ENCODE measurements at places on chromosomes 3 and 15.

GRCh38 chr15:67755264-67755663 lies 70.0 kb upstream of the SKOR1 start:
- DNase-seq, result no peak

GRCh38 chr15:27094235-27094634 lies 123.3 kb downstream of the GABRG3 start:
- no peak for DNase-seq

- no peak for DNase-seq
Measured at GRCh38 chr3:113654851-113655250, 41.6 kb downstream of the USF3 start.

DNA sequence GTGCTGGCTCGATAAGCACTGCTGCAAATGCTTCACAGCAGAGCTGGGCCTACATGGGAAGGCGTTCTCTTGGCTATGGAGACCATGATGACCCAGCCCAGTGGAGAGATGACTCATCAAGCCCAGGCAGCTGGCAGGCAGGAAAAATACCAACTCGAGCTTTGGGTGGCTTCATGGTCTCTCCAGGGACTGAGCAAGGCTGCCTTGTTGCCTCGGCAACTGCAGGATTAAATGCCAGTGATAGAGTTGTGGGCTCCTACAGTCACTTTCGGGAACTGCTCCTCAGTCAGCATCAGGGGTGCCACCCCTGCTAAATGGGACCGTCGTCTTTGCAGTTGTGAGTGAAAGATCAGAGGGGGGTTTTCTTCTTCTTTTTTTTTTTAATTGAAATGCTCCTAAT lies 54.6 kb upstream of the MYZAP start:
- DNase-seq, result peak; percentile 81

DNA sequence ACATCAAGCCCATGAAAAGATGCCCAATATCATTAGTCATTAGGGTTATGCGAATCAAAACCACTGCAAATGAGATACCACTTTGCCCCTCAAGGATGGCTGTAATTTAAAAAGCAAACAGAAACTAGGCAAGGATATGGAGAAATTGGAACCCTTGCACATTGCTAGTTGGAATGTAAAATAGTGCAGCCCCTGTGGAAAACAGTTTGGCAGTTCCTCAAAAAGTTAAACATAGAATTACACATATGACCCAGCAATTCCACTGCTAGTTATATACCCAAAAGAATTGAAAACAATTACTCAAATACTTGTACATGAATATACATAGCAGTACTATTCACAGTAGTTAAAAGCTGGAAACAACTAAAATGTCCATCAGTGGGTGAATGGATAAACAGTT lies 186.8 kb upstream of the CGNL1 start:
- no peak for DNase-seq

DNA sequence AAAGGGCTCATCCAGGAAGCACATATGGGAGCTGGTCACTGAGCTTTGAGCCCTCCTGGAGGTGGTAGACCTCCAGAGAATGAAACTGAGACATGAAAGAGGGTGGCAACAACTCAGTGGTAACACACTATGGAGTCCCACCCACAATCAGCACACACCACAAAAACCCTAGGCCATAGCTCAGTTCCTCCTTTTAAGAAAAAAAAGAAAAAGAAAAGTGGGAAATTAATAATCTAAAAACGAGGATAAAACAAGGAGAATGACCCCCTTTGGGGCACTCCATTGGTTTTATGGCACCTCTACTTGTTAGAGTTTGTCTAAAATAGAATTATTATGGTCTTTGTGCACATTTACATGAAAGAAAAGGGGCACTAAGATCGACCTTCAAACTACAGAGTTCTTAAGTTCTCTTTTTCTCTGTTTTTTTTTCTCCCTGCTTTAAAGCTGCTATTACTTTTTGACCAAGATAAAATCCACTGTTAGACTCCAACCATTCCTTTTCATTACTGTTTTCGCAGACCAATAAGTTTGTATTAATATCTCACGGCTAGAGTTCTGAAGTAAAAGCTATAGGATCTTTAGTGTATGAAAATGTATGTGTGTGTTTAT lies 40.2 kb upstream of the ZBTB20 start:
- DNase-seq, result no peak

DNA sequence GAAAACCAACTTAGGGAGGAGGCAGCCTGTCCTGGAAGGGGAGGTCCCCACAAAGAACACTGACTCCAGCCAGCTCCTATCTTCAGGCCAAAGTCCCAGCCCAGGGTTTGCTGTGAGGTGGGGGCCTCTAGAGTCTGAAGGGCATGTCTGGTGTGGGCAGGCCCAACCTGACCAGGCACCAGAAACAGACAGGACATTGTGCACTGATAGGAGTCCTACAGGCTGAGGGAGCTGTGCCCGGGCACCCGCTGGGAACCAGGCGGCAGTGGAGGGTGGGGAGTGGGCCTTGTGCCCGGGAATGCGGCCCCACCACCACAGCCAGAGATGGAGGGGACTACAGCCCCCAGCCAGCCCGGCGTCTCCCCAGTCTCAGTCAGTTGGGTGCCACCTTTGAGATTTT lies 161.4 kb downstream of the WNT7A start:
- no peak for DNase-seq

DNA sequence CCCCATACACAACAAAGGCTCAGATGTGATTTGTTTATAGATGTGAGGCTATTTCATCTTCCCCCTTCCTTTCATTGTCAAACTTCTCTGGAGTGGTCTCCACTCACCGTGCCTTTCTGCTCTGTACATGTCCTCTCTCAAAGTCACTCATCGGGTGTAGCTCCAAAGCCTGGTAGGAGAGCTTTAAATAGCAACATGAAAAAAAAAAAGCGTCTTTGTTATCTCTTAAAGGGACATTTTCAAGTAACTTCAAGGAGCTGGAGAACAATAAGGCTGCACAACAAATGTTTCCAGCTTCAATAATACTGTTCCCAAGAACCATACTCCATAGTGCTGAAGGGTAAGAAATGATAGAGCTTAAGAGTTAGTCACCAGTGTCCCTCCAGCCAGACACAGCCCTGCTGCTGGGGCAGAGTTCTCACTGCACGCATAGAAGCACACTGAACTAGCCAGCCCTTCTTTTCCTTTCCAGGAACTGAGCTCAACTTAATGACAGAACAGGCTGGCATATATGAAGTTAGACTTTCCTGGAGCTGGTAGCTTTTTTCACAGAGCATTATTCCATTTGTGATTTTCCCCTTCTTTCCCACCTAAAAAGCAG lies 8.1 kb downstream of the FBXO40 start:
- DNase-seq, result no peak

- DNase-seq, result no peak
Measured at GRCh38 chr15:73710321-73710720, 26.1 kb downstream of the CD276 start.

DNA sequence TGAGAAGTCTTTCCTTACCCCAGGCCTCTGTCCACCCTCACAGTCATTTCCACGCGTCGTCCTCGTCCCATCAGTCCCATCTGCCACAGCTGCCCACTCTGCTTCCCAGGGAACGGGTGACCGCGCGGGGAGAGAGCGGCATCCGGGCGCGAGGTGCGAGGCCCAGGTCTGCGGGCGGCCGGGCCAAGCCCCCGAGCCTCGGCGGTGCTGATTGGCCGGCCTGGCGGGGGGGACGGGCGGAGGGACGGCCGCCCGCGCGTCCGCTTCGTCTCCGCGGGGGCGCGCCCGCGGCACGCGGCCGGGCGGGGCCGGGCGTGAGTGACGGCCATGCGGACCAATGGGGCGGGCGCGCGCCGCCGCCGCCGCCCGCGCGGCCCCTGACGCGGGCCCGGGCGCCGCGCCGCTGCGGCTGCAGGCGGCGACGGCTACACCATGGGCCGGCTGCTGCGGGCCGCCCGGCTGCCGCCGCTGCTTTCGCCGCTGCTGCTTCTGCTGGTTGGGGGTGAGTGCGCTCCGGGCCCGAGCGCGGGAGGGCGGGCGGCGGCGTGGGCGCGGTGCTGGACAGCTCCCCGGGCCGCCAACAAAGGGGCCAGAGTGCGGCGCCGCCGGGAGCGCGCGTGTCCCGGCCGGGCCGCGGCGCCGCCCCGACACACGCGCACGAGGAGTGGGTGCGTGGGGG lies at the start of gene PODXL2:
Gene PODXL2 (plus strand): TSS at position 398 of the 679 bp plus-strand sequence. CDS start 35 bp downstream, at position 433.
- peak; percentile 40 for DNase-seq

DNA sequence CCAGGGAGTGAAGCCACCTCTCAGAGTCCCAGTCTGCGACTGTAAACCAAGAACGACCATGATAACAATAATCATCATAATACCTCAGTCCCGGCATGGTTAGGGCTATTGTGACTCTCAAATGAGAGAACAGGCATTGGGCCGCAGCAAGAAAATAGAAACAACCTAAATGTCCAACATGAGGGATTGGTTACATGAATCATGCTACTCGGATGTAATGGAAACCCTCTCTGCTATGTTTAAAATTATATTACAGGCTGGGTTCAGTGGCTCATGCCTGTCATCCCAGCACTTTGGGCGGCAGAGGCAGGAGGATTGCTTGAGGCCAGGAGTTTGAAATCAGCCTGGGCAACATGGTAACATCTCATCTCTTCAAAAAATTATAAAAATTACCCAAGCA lies 2.8 kb downstream of the CPN2 start:
- DNase-seq, result no peak

DNA sequence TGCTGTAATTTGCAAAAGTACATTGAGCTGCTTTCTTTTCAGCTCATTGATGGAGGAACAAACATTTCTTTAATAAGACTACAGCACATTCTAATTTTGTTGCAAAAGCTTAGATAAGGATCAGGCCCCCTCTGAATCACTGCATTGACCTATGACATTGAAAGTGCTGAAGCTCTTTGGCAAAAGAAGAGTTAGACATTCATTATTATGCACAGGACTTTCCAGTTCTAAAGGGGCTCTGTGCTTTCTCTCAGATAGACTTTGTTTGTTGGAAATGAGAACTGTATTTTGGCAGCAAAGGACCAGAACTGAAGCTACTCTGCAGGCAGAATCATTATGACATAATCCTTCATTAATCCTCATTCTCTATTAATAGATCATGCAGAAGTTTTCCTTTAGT lies 252.9 kb upstream of the SOX2 start:
- peak; percentile 31 for DNase-seq

DNA sequence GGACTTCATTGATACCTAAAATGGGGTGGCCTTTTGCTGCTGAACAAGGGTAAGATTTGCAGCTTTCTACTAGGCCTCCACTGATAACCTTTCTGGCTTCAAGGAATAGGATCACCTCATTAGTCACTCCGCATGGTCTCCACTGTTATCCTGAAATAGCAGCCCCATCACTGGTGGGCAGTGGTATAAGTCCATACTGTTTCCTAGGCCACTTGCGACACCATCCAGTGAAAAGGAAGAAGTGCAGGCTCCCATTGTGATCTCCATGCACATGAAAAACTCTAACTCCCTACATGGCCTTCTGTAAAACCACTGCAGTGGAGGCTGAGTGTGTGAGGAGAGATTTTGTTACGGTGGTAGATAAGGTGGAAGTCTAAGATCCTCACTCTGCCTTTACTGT lies 1455.9 kb downstream of the SI start:
- no peak for DNase-seq

DNA sequence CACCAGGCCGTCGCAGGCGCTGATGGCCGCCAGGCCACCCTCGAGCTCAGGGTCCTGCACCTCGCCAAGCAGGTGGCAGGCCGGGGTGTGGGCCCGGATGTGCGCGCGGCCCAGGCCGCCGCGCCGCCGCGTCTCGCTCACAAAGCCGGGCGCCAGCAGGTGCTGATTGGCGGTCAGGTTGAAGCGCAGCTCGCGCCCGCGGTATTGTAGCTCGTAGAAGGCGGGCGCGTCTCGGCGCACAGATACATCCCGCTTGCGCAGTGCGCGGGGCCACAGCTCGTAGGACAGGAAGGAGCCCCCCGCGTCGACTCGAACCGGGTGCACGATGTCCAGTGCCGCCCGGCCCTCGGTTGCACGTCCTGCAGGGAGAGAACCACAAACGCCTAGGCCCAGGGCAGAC lies 11.1 kb downstream of the ADAMTS7 start:
- DNase-seq, result no peak

- no peak for DNase-seq
Measured at GRCh38 chr3:138640537-138640936, 32.0 kb downstream of the FAIM start.

DNA sequence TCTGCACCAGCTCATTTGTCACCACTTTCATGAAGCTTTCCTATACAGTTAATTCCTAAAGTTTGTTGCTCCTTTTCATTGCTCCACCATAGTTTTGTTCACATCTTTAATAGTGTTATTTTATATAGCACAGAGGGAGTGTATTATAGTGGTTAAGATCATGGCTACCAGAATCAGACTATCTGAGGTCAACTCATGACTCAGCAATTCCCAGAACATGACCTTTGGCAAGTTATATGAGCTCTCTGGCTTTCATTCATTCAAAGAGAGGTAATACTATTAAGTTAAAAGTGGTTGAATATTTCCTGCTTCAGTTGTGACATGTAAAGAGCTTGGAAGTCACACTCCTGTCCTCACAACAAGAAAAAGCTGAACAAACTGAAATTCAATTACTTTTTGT lies 1073.5 kb downstream of the NAALADL2 start:
- DNase-seq, result peak; percentile 39

- no peak for DNase-seq
Measured at GRCh38 chr15:99102332-99103235, 2.3 kb upstream of the SYNM start.

DNA sequence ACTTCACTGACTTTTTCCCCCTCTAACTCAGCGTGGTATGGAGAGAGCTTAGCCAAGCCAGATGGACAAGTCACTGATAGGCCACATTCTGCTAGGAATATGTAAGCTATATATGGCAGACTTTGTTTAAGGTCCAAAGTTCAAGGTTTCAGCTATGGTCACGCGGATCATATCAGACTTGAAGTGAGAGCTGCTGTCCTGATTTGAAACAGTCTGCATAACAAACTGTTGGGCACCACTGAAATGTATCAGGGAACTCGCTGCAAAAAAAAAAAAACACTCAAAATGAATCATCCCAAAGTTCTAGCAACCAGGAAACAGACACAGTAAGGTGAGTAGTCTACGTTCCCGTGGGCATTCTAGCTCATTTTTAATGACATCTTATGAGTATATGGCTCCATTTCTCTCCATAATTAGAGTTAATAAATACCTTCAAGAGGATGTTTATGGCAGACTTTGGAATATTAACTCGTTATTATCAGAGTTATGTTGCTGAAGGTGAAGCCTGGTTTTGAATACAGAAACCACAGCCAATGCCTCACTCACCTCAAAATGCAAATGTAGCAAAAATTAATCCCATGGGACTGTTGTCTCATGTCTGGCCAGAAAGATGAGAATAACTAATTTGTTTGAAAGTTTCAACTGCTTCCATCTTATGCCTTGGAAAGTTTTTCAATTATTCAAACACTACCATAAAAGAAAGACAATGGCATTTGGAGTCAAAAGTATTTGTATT lies 12.3 kb downstream of the DPH3 start:
- DNase-seq, result no peak

DNA sequence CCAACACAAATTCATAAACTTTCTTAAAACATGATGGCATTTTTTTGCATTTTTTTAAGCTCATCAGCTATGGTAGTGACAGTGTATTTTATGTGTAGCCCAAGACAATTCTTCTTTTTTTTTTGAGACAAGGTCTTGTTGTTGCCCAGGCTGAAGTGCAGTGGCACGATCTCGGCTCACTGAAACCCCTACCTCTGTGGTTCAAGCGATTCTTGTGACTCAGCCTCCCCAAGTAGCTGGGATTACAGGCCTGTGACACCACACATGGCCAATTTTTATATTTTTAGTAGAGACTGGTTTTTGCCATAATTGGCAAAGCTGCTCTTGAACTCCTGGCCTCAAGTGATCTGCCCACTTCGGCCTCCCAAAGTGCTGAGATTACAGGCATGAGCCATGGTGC lies 17.3 kb upstream of the USP50 start:
- DNase-seq, result no peak

- no peak for DNase-seq
Measured at GRCh38 chr15:59143281-59143680, 38.3 kb downstream of the CCNB2 start.
